ENCODE measurements at places on chromosomes 1 and 21.
A peak's percentile ranks its signal among the peaks of the same experiment; 100 is the strongest.

GRCh38 chr1:63718541-63718970 is 55.3 kb upstream of the ROR1 start:
- no peak for DNase-seq

- no peak for DNase-seq
Measured at GRCh38 chr1:160578525-160579191, 638 bp downstream of the CD84 start.

DNA sequence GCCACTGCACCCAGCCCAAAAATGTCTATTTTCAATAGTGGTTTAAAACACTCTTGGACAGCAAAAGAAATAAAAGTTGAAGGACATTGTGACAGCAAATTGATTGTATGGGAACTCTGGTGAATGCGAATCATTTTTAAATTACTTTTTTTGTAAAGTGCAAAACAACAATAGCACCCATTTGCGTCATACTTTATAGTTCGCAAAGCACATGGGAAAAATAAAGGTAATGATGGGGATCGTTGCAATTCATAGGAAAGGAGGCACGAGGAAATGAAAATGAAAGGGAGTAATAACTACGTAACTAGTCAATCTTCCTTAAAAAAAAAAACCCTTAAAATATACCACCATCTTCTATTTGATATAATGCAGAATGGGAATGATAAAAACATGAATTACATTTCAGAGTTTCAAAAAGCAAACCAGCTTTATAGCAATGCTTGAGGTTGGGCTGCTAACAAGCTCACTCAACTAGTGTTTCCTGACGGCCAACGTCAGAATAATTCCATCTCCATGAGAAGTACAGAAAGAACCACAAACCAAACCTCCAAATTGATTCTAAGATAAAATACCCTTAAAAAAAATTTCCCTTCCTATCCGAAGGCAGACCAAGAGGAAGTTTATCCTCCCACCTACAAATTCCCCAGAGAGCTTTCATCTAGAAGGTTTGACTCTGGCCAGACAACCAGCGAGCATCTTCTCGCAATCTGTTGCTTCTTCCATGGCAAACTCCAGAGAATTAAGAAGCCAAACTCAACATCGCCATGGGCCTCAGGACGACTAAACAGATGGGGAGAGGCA is at the start of gene EDARADD:
EDARADD (plus strand) TSS at position 606 of the 801 bp plus-strand sequence; CDS start at position 765, 159 bp downstream.
- no peak for DNase-seq

GRCh38 chr21:14116080-14116481 is 94.7 kb downstream of the LIPI start:
- DNase-seq: no peak

- peak; percentile 83 for DNase-seq
Measured at GRCh38 chr1:229694053-229694693, 68.1 kb downstream of the URB2 start.

GRCh38 chr1:248730507-248731335 is 24.8 kb downstream of the LYPD8 start:
- DNase-seq: no peak

- DNase-seq: no peak
Measured at GRCh38 chr1:19441048-19441780, 44.1 kb downstream of the CAPZB start.

- no peak for DNase-seq
Measured at GRCh38 chr1:24996983-24997893, 67.2 kb upstream of the RUNX3 start.

- DNase-seq: no peak
Measured at GRCh38 chr1:6300342-6301048, 39.6 kb upstream of the GPR153 start.

DNA sequence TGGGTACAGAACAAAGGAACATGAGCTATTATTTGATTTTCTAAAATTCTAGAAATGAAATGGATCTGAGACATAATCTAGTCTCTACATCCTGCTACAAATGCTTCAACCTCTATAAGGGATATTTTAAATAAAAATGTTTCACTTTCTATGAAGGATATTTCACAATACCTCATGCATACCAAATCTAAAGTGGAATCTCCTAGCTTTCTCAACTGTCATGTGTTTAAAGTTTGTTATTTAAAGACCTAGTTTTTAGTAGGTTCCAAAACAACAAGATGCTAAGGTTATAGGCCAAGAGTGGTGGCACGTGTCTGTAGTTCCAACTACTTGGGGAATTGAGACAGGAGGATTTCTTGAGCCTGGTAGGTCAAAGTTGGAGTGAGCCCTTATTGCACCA is 47.6 kb downstream of the KDM5B start:
- no peak for DNase-seq

DNA sequence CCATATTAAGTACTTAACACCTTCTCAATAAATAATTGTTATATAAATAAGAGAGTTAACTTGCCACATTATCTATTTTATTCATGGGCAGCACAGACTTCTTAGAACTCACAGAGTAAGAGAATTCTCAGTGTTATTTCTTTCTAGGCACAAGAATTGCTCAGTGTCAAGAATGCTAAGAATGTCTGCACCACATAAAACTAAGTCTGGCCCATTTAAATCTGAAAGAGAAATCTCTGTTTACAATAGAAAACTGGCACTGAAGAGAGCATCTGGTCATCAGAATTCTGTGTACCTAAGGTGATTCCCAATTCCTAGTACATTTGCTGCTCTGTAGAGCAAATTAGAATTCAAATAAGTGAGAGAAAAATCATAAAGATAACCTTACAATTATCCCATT is 3.8 kb downstream of the OR10K2 start:
- no peak for DNase-seq

DNA sequence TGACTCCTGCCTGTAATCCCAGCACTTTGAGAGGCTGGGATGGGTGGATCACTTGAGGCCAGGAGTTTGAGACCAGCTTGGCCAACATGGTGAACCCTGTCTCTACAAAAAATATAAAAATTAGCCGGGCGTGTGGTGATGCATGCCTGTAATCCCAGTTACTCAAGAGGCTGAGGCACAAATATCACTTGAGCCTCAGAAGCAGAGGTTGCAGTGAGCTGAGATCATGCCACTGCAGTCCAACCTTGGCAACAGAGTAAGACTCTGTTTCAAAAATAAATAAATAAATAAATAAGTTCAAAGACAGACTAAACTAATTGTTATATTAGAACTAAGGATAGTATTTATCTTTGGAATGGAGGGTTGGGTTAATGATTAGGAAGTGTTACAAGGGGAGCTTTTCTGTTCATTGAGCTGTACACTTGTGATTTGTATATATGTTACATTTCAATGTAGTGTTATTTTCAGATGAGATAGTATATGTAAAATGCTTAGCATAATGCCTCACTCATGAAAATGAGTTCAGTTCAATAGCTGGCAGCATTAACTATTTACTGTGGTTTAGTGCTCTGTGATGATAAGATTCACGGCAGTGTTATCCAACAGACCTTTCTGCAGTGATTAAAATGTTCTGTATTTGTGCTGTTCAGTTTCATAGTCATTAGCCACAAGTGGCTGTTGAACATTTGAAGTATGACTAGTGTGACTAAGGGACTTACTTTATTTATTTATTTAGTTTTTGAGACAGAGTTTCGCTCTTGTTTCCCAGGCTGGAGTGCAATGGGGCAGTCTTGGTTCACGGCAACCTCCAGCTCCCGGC is 47.7 kb downstream of the OSBPL9 start:
- DNase-seq: no peak

- no peak for DNase-seq
Measured at GRCh38 chr1:211613108-211613947, 34.4 kb upstream of the SLC30A1 start.

- no peak for DNase-seq
Measured at GRCh38 chr1:85611425-85611824, 30.9 kb downstream of the CCN1 start.

- no peak for DNase-seq
Measured at GRCh38 chr1:214259353-214259977, 21.5 kb upstream of the SMYD2 start.

DNA sequence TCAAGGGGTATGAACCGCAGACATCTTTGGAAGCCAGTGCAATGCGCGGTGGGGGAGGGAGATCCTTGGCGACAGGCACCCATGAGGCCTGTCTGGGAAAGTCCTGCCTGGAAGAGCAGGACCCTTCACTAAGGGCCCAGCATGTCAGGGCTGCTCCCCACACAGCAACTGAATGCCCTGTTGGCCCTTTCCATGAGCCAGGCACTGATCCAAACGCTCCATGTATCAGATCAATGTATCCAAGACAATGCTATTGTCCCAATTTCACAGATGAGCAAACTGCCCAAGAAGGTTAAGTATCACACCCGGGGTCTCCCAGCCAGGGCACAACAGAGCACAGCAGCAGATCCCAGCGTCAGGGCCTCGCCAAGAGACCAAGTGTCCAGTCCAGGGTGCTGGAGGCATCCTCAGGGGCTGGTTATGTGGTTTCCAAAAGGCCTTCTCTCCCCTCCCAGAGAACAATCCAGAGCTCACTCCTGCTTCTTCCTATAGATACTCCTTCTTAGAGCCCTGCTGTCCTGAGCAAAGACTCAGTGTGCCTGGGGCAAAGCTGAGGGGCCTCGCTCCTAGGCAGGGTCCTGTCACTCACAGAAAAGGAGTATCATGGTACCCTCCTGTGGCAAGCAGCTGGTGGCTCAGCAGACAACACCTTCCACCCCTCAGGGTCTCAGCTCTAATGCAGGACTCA is 328.0 kb downstream of the NPHP4 start:
- no peak for DNase-seq

DNA sequence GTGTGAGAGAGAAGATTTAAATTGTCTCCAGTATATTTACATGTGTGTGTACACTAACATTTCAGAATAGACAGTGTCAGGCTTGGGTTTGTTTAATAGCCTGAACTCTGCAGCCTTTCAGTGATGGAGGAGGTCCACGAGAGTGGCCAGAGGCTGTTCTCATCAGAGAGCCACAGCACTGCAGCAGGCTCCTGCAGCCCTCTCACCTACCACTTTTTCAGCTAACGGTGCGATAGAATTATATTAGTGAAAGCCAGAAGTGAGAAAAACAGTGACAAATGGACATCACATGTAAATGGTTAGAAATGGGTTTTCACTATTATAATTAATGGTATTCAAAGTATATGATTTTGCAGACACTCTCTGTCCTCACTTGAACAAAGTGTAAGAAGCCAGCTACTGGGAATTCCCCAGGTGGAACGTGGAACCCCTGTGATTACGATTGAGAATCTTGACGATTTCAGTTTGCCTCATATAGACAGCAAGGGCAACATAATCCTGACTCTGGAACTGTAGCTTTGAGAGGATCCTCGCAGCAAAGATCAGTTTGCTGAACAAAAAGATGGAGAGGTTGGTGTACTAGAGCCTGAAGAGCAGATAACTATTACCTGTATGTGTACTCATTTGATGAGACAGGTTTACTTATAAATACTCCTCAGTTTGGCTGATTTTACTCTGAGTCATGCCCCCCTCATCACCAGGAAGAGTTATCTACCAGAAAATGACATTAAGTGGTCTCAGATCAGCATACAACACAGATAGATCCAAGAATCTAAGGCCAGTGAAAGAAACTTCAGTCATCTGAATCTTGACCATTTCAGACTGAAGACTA is 31.4 kb downstream of the IFI16 start:
- no peak for DNase-seq

GRCh38 chr1:162010175-162010506 is 13.5 kb downstream of the OLFML2B start:
- DNase-seq: no peak

GRCh38 chr1:187477103-187477502 is 648.4 kb downstream of the PLA2G4A start:
- DNase-seq: no peak

DNA sequence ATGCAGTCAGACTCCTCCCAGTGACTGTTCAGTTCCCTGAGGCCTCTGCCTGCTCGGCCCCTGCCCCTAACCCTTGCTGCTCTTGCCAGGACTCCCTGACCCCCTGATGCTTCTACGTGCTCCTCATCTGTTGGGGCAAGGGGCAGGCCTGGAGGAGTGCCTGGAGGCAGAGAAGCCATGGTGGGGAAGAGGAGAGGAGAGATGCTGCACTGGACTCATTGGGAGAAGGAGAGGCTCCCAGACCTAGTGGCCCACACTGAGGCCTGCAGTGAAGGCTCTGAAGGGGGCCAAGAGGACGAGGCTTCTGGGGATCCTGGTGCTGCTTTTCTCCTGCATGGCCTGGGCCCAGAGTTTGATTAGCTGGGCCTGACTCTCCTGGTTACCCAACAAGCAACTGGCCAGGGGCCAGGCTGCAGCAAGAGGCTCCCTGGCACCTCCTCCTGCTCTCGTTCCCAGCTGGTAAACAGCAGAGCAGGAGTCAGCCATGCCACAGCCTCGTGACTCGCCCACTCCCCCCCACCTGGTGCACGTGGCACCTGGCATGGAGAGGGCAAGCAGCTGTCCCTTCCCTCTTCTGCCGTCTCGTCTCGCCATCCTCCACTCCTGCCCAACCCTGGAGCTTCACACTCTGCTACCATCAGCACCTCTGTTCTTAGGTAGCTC is 847 bp upstream of the RORC start:
- no peak for DNase-seq

DNA sequence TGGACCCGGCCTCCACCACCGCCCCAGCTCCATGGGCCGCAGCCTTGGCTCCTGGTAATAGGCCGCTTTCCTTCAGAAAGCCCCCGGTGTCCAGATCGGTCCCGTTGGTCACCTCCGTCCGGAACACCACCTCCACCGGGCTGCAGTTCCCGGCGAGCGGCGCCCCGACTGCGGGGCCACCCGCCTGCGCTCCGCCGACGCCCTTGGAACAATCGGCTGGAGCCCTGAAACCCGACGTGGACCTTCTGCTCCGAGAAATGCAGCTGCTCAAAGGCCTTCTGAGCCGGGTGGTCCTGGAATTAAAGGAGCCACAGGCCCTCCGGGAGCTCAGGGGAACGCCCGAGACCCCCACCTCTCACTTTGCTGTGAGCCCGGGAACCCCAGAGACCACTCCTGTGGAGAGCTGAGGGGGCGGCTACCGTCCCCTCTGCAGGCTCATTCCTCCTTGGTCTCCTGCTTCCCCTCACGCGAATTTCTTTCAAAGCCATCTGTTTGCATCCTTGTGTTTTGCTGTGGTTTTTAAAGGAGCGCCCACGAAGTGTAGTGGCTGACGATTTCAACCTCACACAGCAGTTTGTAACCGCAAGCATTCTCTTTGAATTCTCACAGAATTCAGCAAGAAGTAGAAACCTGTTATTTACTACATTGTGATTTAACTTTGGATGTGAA is 6.0 kb downstream of the FCRLB start:
- DNase-seq: no peak

- no peak for DNase-seq
Measured at GRCh38 chr1:237180256-237180655, 138.3 kb downstream of the RYR2 start.

DNA sequence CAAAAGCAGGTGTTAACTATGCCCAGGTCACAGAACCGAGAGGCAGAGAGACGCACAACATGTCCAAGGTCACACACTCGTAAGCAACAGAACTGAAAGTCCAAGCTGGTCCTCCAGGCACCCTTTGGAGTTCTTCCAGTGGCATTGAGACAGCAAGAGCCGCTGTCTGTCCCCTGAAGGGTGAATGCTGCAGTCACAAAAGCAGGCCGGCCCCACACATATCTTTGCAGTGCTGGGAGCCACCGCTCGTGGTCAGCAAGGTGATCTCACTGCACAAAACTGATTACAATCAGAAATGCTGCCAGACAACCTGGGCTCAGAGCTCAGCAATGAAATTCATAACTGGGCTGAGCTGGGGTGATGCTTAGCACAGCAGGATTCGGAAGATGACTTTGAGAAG is 47.4 kb upstream of the RAB4A start:
- no peak for DNase-seq

Measured in NCI-H1436 treated with DMSO at 0.1 percent for 48 hours (cell line).